Epithelial cell of proximal tubule (primary cell): ENCODE measurements at places on chromosomes 16 and 17.

DNA sequence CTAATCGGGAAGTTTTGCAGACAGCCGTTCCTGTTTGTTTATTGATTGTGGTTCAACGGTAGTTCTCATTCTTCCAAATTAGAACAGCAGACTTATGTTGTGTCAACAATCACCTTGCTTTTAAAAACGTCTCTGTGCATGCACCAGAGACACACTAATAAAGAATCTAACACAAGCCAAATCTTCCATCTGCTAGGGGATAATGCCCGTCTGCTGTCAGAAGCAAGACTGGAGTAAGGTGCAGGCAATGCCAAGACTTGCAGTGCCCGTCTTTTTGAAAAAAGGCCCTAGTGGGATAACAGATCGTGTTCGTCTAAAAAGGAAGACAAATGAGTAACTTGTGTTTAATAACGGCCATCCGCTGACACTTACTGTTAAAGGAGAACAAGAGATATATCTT, 158.4 kb downstream of the KCNJ2 start:
- no peak for DNase-seq

DNA sequence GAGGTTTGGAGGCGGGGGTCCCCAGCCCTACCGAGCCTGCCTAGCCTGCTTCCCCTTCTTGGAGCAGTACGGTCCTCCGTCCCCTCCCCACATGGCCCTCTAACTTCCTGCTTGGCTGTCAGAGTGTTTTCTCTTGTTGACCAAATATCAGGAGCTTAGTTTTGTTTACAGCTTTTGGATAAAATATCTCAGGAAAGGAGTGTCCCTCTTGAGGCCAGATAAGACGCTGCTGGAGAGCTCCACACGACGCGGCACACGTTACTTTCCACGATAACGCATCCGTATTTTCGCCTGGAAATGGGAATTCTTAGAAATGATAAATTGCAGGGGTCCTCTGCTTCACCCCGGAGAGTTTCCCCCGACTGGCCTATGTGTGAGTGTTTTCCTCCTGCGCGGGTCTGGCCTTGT, 182.9 kb downstream of the MAF start:
- no peak for DNase-seq

DNA sequence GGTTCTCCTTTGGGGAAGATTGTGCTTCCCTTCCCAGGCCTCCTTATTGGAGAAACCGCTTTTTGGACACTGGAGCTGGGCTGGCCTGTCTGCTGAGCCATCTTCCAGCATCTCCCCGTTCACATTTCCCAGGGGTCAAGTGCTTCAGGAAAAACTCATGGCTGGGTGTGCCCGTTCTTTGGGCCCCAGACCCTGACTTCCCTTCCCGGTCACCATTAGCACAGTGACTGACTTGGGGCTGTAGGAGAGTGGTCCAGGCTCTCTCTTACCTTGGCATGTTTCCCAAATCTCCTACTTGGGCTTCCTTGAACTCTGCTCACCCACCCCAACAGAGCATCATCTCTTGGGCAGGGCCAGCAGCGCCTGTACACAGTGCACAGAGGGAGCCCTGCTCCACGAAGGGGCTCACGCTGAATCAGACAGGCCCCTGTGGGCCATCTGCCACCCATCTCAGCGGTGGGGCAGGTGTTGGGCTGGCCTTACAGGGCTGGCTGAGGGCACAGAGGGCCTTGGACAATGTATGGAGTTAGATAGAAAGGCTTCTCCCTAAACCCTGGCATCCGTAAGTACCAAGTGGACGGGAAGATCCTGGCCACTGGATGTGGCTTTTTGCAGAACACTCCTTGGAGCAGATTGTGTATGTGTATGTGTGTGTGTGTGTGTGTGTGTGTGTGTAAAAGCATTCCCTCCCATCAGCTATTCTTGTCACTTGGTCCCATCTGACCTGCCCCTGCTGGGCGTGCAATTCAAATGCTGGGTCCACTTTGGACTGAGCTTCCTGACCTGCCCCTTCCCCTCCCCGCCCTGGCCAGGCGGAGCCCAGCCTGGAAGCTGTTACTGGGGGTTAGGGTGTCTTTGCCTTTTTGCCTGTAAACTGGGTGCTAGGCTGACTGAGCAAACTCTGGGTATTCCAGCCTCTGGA, 24.9 kb upstream of the CDC42EP4 start:
- DNase-seq: no peak

GRCh38 chr16:51166091-51166490, 15.0 kb upstream of the SALL1 start:
- no peak for DNase-seq

DNA sequence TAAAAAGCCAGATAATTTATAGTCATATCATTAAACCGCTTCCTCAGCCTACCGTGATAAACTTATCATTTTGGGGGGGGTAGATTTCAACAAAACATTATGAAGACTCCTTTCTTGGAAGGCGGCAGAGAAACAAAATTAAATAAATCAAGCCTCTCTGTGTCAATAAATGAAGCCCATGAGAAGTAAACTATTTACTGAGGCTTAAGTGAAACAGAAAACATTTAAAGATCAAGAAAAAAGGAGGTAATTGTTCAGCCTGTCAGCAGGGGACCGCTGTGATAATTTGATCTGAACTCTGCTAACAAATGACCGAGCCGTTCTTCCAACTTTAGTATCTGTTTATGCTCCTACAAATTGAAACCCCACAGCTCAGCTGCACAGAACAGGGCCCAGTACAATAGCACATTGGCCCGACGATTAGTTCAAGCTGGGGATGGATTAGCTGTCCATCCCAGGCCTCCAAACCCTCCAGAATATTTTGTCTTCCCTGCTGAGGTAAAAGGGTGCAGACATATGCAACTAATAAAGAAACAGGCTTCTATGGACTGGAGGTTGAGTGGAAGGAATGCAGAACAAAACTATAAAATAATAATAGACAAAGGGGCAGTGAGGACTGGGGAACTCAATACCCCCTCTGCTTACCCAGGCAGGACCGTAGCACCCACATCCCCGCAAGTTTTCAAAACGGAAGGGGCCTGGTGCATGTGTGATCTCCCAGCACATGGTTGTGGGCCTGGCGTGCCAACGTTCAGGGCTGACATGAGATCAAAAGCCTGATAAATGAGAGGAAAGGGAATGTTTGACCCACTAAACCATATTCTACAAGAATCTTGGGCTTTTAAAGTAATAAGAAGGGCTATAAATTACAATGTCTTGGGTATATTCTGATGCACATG, 298.1 kb upstream of the IRX5 start:
- DNase-seq: no peak

DNA sequence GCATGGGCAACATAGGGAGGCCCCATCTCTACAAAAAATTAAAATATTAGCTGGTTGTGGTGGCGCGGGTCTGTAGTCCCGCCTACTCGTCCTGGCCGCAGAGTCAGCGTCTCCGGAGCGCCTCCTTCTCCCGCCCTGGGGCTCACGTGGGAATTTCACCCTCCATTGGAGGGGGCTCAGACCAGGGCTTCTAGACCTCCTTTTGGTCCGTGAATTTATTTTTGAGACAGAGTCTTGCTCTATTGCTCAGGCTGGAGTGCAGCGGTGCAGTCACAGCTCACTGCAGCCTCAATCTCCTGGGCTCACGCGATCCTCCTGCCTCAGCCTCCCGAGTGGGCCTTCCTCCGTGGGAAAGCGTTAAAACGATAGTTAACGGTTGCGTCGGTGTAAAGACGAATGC, 394 bp upstream of the NME4 start:
- no peak for DNase-seq

DNA sequence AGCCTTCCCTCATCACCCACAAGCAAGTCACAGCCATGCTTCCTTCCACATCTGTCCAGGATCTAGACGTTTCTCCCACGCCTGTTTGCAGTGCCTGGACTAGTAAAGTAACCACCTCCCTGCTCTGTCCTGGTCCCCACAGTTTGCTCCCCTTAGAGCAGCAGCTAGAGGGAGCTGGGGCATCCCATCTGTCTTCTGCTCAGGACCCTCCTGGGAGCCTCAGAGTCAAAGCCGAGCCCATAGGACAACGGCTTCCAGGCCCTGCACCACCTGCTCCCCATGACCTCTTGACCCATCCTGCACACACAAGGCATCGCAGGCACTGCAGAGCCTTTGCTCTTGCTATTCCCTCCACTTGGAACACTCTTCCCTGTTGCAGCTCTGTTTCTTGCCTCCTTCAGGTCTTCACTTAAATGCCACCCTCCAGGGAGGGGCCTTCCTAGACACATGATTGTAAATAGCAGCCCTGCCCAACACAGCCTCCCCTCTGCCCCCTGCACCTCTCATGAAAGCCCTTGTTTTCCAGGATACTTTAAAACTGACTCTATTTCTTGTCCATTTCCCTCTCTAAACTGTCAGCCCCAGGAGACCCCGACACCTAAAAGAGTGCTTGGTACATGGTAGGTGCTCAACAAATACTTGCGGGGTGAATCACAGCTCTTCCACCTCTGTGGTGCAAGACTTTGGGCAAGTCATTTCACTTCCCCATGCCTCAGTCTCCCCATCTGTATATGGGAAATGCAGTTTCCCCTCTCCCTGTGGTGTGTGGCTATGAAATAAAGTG, 3.1 kb downstream of the NATD1 start:
- no peak for DNase-seq

DNA sequence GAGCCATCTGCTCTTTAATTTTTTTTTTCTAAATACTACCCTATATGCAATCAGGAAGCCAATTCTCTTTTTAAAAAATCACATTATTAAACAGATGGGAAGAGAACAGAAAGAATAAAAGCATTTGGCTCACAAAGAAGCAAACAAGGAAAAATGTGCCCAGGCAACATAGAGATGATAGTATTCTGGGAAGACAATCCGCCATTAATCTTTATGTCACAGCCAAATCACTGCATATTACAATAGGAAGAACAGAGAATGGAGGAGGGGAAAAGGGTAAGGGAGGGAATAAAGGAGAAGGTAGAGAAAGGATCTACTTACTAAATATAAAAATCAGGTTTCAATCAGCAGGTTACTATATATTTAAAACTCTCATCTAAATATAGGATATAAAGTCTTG, 34.3 kb downstream of the STAT5B start:
- DNase-seq: no peak

- peak; percentile 2 for DNase-seq
Measured at GRCh38 chr17:29341726-29342125, 47.8 kb upstream of the NUFIP2 start.

- DNase-seq: no peak
Measured at GRCh38 chr17:46805771-46806170, 12.7 kb downstream of the WNT3 start.

DNA sequence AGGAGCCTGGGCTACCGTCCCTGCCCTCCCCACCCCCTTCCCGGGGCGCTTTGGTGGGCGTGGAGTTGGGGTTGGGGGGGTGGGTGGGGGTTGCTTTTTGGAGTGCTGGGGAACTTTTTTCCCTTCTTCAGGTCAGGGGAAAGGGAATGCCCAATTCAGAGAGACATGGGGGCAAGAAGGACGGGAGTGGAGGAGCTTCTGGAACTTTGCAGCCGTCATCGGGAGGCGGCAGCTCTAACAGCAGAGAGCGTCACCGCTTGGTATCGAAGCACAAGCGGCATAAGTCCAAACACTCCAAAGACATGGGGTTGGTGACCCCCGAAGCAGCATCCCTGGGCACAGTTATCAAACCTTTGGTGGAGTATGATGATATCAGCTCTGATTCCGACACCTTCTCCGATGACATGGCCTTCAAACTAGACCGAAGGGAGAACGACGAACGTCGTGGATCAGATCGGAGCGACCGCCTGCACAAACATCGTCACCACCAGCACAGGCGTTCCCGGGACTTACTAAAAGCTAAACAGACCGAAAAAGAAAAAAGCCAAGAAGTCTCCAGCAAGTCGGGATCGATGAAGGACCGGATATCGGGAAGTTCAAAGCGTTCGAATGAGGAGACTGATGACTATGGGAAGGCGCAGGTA, 762 bp downstream of the CDK12 start:
- no peak for DNase-seq

- DNase-seq: no peak
Measured at GRCh38 chr17:33154869-33155455, 138.1 kb downstream of the ASIC2 start.

DNA sequence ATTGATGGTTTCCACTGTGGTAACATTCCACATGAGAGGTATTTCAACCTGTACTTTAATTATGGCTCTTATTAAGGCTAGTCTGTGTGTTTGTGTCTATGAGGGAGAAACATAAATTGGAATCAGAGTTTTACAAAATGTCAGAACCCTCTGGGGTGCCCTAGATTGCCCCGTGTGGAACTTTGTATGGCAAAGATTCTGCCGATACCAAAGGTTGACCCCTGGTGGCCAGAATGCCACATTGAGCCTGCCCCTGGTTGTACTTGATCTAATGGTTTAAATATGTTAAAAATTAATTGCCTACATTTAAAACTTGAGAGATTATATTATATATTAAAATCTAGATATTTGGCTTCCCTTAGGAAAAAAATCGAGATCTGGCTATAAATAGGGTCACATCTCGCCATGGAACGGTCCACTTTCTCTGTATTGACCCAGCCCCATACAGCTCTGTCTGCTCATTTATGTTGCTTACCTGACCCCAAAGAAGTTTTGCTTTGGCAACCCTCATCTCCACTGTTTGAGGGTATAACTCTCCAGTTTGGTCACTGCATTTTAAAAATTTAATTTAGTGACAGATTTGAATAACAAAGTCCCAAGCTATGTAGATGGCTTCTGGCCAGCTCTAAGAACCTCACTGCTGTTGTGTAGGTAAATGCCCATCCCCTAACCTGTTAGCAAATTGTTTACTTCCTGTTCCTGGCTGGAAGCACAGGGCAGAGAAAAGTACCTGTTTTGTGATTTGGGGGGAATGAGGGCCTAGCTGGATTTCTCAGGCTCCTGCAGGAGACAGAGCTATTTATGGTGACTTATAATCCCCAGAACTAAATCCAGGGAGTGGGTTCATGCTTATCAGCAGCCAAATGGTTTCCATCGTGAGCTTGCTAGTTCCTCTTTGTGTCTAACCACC, 95.0 kb downstream of the PLCG2 start:
- no peak for DNase-seq

- DNase-seq: no peak
Measured at GRCh38 chr17:27381007-27381501, 75.2 kb upstream of the KSR1 start.

- DNase-seq: no peak
Measured at GRCh38 chr16:58034128-58034685, 8.7 kb downstream of the MMP15 start.

DNA sequence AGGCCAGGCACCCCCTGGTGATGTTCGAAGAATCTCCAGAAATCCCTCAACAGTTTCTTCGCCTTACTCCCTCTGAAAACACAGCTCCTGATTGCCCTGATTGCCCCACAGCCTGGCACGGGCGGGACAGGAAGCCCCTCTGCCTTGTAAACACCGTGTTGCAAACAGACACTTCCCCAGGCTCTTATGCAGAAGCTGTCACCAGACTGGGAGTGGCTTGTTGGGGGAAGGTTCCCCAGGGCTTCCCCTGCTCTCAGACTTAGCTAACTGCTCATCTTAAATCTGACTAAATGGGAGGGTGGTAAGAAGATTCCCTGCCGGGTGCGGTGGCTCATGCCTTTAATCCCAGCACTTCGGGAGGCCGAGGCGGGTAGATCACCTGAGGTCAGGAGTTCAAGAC, 11.2 kb downstream of the PIK3R5 start:
- DNase-seq: no peak

GRCh38 chr17:42287305-42287976, 857 bp upstream of the STAT5A start:
- no peak for DNase-seq
